ENCODE measurements at places on chromosomes 7 and 10. TPM values are rescaled to one million over a fixed set of nuclear protein-coding genes. Genes with fewer than 3 reads are reported as not detected.

Gene OR9A2
- not detected for total RNA-seq

Gene C10orf105
- not detected for total RNA-seq

Gene CPA4
- total RNA-seq, result 0.25 TPM

Gene ANLN
- total RNA-seq, result 15.4 TPM

Gene LEP
- not detected for total RNA-seq

Gene VSIR
- total RNA-seq, result 2.8 TPM

Gene ITGA8
- total RNA-seq, result 0.13 TPM

Gene FAM13C
- 0.21 TPM for total RNA-seq

Gene HOXA5
- total RNA-seq, result 19.1 TPM

Gene MORN4
- 11.2 TPM for total RNA-seq

Gene OR2A1
- total RNA-seq, result not detected

Gene INSYN2A
- total RNA-seq, result under 0.01 TPM

Gene AKR1D1
- total RNA-seq, result not detected

Gene LMBR1
- 48.7 TPM for total RNA-seq

Gene LRRC4
- 0.46 TPM for total RNA-seq

Gene ENTPD1
- total RNA-seq, result 0.17 TPM

Gene HTR5A
- not detected for total RNA-seq

Gene MYPN
- total RNA-seq, result 0.04 TPM

Measured in kidney epithelial cell (primary cell).